ENCODE measurements at places on chromosomes 5 and 9.
A peak's percentile ranks its signal among the peaks of the same experiment; 100 is the strongest.

GRCh38 chr9:84701801-84702200 lies 32.3 kb downstream of the NTRK2 start:
- DNase-seq, result no peak

DNA sequence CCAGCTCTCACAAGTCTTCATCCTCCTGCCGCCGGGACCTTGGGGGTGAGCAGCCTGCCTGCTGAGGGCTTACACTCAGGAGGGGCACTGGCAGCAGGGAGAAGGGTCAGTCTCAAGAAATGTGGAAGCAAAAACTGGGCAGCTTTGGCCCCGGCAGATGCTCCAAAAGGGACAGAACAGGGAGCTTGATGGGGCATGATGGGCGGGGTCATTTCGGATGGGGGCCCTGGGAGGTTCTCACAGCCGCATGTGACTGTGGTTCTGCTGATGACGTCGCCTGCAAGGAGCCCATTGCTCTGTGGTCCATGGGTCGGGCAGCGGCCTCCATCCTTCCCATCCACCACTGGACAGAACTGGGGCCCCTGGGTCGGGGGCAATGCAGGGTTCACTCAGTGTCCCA lies 76.6 kb downstream of the OLFM1 start:
- DNase-seq, result no peak

- DNase-seq, result no peak
Observed at GRCh38 chr9:87701931-87702421, 23.9 kb upstream of the CTSL start.

- DNase-seq, result no peak
Observed at GRCh38 chr5:96562614-96563013, 99.6 kb upstream of the CAST start.

DNA sequence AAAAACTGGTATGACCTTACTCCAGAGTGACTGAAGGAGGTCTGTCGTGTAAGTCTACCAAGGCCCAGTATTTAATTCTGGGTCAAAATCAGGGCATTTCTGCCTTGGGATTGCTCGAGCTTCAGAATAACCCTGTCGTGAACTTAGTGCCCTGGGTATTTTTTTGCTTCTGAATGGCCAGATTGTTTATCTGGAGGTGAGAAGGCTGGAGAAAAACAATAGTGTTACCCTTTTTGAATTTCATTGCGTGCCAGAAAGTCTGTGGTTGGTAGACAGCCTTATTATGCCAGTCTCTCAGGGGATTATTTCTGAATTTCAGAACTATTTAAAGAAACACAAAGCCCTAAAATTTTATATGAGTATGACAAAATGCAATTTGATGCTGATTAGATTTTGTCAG lies 323.4 kb downstream of the CSNK1G3 start:
- no peak for DNase-seq

- DNase-seq, result no peak
Observed at GRCh38 chr9:24090566-24090965, 264.5 kb upstream of the ELAVL2 start.

GRCh38 chr5:8848366-8848765 lies 697.5 kb downstream of the SEMA5A start:
- DNase-seq, result no peak

- no peak for DNase-seq
Observed at GRCh38 chr5:34452170-34452828, 203.8 kb upstream of the RAI14 start.

DNA sequence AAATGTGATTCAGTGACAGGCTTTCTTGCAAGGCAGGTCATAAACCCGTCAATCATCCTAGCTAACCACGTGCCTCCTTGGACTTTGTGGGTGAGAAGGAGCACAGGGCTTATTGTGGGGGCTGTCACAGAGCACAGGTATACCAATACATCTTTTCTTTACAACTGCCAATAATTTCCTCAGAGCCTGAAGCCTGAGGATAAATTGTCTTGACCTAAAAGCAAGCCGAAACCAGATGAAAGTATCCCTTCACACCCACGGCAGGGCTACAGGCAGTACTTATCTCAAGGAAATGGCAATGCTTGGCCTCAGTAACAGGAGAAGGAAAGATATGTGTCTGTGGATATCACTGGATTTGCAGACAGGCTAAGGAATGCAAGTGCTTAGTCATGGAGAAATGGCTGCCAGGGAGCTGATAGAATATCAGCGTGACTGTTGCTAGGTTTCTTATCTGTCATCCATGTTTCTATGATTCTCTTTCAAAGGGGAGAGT lies 90.3 kb upstream of the ZNF366 start:
- no peak for DNase-seq

- DNase-seq, result no peak
Observed at GRCh38 chr5:18050776-18051175, 416.5 kb downstream of the TAF11L14 start.

- no peak for DNase-seq
Observed at GRCh38 chr9:34171753-34172535, 6.9 kb upstream of the UBAP1 start.

GRCh38 chr5:139301808-139302499 lies 8.4 kb downstream of the MATR3 start:
- no peak for DNase-seq

- DNase-seq, result no peak
Observed at GRCh38 chr9:135983208-135984071, 22.3 kb upstream of the UBAC1 start.

DNA sequence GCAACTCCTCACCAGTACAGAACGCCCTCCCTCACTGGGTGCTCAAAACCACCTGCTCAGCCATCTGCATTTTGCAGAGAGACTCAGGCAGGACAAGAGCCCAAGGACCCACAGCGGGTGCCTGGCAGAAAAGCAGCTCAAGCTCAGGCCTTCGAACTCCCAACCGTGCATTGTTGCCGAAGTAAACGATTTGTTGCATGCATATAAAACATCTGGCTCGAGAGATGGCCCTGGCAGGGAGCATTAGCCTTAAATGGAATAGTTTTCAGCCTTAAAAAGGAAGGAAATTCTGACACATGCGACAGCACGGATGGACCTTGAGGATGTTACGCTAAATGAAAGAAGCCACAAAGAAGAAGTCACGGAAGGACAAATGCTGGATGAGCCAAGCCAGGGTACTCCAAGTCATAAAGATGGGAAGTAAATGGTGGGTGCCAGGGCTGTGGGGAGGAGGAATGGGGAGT lies 160.4 kb upstream of the PHYKPL start:
- no peak for DNase-seq

DNA sequence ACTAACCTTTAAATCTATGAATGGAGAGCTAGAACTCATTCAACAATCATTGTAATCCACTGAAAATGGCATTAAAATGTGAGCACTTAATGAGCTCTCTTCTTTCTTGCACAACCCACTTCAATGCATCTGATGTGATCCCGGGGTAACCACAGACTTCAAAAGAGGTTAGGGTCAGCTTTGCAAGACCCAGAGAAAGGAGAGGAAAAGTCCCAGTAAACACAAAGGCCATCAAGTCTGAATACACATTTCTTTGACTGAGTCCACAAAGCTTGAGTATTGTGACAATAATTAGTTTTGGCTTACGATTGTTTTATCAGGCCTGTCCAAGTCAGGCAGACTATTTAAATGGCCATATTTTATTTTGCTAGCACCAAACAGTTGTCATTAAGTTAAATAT lies 148.8 kb upstream of the ZNF608 start:
- DNase-seq, result no peak

- DNase-seq, result no peak
Observed at GRCh38 chr5:170235876-170236864, 3.4 kb downstream of the C5orf58 start.

DNA sequence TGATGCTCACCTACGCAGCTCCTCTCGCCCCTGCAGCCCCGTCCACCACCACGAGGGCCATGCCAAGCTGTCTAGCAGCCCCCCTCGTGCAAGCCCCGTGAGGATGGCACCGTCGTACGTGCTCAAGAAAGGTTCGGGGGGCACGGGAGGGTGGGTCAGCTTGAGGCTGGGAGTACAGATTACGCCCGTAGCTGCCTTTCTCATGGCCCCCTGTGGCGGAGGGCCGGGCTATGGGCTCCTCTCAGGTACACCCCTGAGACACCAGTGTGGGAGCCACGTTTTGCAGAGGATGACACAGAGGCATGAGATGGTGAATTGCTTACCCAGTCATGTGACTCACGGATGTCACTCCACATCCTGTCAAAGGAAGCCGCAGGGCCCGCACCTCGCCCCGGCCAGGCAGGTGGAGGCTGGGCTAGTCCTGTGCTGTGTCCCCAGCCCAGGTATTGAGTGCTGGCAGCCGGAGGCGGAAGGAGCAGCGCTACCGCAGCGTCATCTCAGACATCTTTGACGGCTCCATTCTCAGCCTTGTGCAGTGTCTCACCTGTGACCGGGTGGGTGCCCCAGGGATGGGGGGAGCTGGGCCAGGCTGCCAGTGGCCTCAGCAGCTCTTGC lies 33.7 kb downstream of the USP20 start:
- peak; percentile 85 for DNase-seq

DNA sequence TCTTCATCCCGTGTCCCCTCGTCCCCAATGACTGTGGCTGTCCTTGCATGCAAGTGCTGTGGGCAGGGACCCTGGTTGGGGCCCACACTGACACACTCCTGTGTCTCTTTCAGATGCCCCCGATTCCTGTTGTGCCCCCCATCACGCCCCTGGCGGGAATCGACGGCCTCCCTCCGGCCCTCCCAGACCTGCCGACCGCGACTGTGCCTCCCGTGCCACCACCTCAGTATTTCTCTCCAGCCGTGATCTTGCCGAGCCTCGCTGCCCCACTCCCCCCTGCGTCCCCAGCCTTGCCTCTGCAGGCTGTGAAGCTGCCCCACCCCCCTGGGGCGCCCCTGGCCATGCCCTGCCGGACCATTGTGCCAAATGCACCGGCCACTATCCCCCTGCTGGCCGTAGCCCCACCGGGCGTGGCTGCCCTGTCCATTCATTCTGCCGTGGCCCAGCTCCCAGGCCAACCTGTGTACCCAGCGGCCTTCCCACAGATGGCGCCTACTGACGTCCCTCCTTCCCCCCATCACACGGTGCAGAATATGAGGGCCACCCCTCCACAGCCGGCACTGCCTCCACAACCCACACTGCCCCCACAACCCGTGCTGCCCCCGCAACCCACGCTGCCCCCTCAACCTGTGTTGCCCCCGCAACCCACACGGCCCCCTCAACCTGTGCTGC lies 75.0 kb downstream of the WNK2 start:
- no peak for DNase-seq

DNA sequence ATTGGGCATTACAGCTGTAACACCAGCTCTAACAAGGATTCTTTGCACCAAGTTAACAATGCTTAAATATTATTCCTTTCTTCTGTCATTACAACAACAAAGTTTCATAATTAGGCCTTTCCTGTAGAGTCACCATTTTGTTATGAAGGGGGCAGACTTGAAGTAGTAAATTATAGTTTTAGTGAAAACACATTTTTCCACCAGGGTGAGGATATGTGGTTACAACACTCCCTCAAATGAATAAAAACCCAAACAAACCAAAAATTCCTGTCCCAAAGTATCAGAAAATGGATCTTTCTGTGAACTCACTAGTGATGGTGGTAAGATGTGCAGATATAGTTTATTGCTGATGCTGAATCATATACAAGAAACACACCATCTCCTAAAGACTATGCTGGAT lies 250.5 kb upstream of the TUT7 start:
- DNase-seq, result no peak

GRCh38 chr9:27408001-27408400 lies 111.1 kb upstream of the EQTN start:
- no peak for DNase-seq

DNA sequence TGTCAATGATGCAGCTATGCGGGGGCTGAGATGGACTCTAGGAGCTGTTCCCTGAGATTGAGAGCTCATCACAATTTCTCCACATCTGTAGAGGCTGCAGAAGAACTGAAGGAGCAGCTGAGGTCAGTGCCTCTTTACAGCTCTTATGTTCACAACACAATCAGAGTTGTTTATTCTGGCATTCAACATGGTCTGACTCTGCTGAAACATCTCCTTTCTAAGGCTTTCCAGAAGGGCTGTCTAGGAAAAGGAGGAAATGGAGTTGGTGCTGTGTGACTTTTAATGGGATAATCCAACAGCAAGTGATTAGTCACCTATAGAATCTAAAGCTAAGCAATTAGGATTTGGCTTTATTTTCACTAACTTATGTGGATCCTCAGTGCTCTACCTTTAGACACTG lies 6.0 kb downstream of the POU5F2 start:
- no peak for DNase-seq

GRCh38 chr9:37911271-37911681 lies 7.3 kb upstream of the SLC25A51 start:
- no peak for DNase-seq

DNA sequence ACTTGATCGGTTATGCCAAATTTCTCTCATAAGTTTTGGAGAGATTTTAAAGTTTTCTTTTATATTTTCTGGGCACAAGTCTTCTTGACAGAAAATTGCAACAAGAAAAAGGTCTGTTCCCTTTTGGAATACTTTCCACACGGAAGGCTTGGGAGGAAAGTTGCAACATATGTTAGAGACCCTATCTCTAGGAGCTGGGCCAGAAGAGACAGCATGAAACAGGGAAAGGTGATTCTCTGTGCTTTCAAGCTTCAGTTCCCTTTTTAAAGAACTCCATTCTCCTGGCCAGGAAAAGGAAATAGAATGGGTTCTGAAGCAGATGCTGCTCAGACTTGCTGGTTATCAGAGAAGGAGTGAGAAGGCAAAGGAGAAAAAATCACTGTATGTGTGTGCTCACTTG lies 368.3 kb downstream of the SPATA31D1 start:
- DNase-seq, result no peak

DNA sequence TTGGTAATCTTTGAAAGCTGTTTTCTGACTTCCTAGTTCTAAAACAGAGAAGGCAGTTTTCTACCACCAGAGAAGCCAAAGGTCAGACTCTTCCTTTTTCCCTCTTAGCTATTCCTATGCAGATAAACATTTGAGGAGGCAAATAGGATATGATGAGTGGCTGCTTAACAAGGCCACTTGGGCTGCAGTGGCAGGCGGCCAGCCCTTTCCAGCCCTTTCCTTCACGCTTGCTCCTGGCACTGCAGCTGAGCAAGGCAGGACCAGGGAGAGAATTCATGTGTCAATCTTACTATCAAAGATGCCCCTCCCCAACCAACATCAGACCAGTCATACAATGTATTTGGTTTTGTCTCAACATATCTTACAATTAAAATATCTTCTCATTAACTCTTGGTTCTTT lies 36.8 kb upstream of the RNF38 start:
- no peak for DNase-seq

GRCh38 chr9:7273575-7273974 lies 515.8 kb downstream of the KDM4C start:
- DNase-seq, result no peak
